ENCODE measurements at places on chromosomes 5 and 9.

DNA sequence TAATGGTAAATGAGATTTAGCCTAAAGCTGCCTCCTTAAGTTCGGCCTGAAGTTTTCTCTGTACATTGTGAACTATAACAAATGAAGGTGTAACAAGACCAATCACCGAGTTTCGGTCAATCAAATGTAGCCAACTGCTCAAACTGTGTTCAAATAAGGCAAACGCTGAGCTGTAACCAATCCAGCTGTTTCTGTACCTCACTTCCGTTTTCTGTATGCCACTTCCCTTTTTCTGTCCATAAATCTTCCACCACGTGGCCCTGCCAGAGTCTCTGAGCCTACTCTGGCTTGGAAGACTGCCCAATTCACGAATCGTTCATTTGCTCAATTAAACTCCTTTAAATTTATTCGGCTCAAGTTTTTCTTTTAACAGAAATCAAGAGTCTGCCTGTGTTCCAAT is 193.5 kb upstream of the KLF9 start:
- DNase-seq: no peak

GRCh38 chr5:122924203-122924602 is 78.8 kb downstream of the SNX24 start:
- no peak for DNase-seq

DNA sequence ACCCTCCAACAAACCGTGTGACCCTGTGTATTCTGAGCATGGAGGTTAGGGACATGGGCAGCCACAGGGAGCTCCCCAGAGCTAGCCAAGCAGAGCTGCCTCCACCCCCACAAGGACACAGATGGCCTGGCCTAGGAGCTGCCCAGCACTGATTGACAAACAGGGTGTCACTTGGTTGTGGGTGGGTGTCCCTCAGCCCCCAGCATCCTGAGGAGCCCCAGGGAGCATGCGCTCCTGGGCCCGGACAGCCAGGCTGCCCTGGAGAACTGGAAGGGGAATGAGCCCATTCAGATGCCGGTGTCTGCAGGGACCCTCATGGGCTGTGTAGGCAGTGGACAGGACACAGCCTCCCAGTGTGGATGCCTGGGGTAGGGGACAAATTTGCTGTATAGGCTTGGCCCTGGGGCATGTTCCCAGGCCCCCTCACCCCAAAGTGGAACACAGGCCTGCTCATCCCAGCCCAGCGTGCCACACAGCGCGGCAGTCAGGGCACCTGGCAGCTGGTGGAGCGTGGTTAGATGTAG is 124.8 kb upstream of the LMX1B start:
- no peak for DNase-seq

DNA sequence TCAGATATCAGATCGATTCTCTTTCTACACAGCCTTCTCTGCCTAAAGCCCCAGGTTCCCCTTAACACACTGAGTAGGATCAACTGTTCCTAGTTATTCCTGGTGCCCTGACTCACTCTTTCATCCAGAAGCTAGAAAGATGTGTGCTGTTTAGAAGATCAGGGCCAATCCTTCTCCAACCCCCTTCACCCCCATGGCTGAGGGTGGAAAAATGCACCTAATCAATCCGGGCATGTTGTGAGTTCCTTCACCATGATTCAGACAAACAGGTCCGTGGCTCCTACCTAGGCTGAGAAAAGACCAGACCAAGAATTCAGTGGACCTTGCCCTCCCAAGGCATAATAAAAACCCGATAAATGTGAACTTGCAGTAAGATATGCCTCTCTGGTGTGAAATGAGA is 85.4 kb upstream of the EQTN start:
- DNase-seq: no peak

DNA sequence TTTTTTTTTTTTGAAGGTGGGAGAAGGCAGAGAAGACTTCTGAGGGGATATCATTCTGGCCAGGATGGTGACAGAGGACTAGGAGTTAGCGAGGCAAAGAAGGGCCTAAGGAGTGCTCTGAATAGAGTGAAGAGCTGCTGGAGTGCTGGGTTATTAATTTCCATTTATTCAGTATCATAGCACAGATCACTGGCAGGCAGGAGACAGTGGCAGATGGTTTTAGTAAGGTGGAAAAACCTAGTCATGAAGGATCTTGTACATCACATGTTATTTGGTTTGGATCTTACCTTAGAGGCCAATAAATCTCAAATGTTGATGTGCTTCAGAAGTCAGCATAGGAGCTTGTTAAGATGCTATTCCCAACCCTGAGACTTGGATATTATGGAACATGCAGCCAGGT is 165.5 kb downstream of the TTLL11 start:
- no peak for DNase-seq

DNA sequence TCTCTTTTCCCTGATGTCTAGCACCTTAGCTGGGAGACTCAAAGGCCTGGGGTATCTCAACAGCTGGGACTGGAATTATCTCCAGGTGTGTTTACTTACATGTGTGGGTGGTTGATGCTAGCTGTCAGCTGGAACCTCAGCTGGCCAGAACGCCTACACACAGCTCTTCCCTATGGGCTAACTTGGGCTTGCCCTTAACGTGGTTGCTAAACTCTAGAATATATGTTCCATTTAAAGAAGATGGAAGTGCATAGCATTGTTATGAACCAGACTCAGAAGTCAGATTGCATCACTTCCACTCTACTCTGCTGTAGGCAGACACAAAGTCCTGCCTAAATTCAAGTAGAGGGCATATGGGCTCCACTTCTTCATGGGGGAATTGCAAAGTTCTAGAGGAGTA is 29.3 kb downstream of the SGCD start:
- DNase-seq: no peak

- no peak for DNase-seq
Measured at GRCh38 chr5:175257128-175257846, 186.7 kb downstream of the DRD1 start.

DNA sequence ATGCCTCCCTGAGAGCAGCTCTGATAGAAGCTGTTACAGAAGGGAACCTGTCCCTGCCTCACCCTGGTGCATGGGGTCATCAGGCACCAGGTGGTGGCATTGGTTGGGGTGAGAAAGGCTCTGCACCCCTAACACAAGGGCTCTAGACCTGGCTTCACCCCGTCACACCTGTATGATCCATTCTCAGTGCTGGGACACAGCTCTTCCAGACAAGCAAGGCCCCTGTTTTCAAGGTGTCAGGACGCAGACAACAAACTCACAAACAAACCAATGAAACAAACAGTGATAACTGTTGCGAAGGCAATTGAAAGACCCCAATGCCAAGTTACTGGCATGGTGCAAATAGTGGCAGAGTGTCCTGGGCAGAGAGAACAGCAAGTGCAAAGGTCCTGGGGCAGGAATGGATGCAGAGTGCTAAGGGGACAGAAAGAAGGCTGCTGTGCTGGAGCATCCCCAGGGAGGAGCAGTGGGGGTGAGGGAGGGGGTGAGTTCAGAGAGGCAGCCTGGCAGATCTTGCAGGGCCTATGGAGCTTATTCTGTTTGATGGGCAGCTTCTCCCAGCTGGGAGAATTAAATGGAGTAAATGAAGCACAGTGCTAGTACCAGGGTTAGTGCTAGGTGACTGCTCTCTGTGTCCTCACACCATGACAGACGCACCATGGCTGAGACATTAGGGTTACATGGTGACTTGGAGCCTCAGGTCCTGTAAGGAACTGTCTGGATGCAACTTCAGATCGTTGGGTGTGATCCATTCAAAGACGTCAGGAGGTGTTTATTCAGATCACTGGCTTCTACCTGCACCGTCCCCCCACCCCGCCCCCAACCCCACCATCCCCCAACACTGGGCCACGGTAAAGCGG is 67.9 kb upstream of the UNC5A start:
- DNase-seq: no peak

DNA sequence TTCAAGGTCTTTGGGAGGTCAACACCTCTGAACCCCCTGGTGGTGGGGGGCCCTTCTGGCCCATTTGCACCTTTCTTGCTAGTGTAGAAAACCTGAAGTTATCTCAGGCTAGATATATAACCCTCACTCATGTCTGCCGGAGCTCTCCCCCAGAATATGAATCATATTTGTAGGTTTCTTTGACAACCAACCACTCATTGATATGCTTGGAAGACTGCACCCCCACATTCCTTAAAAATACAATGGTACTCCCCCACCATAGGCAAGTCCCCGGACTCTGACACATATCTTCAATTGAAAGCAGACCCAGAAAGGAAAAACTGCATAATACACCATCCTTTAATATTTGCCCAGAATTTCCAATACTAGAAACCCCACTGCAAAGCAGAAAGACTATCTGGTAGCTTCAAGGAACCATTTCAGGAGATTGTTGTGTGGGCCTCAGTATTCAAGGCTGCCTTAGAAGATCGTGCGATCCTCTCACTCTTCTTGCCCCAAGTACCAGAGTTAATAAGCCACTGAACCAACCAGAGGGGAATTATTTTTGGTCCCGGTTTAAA is 978 bp upstream of the UBE2B start:
- no peak for DNase-seq

DNA sequence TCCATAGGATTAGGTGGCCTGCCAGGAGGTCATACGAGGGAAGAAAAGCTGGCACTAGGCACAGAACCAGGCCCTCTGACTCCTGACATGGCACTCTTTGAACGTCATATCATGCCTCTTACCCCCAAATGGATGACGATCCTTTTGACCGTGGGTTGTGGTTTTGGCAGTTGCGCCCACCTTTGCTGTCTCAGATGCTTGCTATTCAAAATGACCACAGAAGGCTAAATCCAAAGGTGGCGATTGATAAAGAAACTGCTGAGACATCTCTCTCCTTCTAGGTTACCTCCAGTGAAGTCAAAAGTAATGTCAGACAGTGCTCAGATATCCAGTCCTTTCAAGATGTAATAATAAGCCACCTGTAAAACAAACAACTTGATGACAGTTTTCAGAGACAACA is 385.0 kb downstream of the EFNA5 start:
- DNase-seq: no peak

DNA sequence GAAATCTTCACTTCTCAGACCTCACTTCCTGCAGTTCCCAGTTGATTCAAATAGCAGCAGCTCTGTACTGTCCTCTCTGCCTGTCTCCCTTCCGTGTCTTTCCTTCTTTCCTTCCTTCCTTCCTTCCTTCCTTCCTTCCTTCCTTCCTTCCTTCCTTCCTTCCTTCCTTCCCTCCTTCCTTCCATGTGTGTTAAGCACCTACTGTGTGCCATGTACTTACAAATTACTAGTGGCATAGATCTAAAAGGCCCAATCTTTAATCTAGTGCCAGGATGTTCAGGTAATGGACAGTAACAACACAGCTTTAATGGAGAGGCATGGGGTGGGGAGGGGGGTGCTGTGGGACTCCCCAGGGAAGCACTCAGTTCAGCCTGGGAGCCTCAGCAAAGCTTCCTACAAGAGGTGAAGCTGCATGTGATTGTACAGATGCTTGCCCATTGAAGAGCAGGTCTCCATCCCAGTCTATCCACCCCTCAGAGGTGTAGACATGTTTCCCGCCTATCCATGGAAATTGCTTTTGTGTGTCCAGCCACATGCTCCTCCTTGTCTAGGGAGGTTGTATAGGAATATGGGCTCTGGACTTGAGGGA is 106.0 kb downstream of the RGS3 start:
- DNase-seq: no peak

DNA sequence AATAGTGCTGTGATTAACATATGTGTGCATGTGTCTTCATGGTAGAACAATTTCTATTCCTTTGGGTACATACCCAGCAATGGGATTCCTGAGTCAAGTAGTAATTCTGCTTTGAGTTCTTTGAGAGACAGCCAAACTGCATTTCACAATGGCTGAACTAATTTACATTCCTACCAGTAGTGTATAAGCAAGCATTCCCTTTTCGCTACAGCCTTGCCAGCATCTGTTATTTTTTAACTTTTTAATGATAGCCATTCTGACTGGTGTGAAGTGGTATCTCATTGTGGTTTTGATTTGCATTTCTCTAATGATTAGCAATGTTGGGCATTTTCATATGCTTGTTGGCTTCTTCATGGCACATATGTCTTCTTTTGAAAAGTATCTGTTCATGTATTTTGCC is 308.5 kb downstream of the ARRDC3 start:
- no peak for DNase-seq

DNA sequence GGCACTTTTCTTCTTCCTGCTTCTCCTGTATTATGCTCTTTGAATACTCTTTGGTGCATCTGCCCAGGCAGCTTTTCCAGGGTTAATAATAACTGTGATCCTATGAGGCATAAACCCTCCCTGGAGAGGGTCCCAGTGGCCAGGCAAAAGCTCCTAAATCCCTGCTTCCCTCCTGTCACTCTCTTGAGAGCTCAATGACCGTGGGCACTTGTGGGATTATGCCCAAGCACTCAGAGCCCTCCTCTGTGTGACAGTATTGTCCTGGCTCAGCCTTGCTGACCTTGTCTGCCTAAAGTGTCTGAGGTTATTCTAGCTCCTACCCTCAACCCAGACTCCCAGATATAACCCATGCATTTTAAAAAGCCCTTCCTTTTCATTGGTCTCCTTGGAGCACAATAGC is 51.9 kb downstream of the GALNT10 start:
- no peak for DNase-seq
